ENCODE measurements at places on chromosomes 3 and 15. TPM values are rescaled to one million over a fixed set of nuclear protein-coding genes. Genes with fewer than 3 reads are reported as not detected.

DNA sequence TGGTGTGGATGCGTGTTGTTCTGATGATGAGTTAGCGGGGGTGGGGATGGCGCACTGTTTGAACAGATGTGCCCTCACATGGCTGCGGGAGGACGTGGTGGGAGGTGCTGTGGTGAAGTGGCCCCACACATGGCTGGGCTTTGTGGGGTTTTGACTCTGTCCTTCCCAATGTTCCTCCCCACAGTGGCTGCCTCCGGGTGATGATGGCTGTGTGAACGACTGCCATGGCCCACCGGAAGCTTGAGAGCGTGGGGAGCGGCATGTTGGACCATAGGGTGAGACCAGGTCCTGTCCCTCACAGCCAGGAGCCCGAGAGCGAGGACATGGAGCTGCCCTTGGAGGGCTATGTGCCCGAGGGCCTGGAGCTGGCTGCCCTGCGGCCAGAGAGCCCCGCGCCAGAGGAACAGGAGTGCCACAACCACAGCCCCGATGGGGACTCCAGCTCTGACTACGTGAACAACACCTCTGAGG, 167.9 kb downstream of the APBA2 start:
- DNase-seq: no peak

DNA sequence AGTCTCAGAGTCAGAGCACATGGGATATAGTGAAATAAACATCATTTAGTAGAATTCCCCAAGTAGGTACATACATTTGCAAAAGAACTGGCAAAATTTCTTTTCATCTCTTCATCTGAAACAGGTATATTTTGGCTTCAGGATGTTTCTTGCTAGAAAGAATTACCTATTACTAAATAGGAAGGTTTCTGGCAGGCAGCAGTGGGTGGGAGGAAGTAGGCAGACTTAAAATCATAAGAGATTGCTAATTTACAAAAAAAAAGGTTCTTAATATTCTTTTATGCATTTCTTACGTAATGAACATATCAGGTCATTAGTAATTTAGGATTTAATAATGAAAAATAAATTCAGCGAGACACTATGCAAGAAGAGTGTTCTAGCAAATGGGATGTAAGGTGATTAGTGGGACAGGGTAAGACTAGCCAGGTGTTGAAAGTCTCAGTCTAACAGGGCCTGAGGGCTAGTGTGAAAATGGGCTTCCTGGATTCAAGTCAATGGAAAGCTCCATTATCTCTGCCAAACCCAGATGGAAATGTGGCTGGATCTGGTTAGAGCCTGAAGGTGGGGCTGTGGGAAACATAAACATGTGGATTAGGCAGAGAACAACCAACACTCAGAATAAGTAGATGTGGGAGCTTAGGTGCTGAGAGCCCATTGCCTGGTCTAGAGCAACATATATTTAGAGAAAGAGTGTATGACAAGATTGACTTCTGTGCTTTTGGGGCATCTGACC, 127.4 kb upstream of the FEZF2 start:
- no peak for DNase-seq

DNA sequence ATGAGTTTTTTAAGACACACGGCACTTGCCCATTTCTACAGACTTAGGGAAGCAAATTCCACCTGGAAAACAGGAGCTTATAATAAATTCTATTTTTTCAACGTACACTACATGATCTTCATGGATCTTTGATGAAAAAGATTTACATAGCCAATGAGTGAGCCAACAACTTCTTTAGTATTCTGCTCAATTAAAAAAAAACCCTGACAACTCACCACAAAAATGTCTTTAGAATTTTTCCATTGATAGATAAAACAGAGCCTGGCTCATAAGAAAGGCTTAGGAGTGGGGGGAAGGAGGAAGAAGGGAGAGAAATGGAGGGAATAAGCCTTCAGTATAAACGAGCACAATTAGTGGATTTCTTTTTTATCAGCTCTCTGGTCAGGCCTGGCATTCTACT, 126.7 kb downstream of the ATP10A start:
- no peak for DNase-seq

DNA sequence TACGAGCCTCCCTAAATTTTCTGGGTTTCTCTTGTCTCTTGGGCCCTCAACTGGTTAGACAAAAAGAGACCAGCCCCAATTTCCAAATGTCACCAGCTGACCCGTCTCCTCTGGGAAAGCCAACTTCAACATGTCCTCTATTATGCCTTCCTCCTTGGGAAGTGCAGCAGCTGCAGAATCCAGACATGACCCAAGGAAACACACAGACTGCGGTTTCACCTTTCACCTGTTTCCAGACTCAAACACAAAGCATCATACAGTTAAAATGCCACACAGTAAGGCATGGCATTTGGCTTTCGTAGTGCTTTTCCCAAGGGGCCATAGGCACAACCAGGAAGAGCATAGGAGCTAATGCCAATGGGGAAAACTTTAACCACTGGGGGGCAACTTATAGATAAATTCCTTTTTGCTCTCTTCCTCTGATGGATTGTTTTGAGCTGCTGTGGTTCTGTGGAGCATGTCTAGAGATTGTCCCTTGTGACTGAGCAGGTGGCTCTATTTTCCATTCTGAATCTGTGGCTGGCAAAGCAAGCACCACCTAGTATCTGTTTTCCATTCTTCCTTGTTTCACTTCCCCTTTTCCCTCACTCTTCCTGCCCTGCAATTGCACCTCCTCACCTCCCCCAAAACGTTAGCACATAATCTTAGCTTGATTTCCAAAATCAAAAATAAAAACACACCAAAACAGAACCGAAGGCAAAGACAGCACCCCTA, 49.3 kb downstream of the HHLA2 start:
- no peak for DNase-seq

DNA sequence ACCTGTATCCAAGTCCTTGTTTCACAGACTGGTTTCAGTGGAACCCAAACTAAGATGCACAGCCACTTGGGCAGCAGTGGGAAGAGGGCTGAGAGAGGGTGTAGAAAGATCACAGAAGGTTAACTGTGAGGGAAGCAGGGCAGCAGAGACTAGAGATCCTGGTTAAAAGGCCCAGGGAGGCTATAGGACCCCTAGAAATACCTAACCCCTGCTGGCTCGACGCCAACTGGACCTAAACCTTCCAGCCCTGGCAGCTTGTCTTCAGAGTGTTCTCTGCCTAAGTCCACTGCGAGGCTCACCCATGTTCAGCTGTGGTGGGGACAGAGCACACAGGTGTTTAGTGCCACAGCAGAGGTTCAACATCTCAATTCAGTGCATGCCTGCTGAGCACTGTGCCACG, 96.5 kb downstream of the ZNF621 start:
- no peak for DNase-seq

- no peak for DNase-seq
Measured at GRCh38 chr3:55690177-55690576, 203.1 kb upstream of the WNT5A start.

DNA sequence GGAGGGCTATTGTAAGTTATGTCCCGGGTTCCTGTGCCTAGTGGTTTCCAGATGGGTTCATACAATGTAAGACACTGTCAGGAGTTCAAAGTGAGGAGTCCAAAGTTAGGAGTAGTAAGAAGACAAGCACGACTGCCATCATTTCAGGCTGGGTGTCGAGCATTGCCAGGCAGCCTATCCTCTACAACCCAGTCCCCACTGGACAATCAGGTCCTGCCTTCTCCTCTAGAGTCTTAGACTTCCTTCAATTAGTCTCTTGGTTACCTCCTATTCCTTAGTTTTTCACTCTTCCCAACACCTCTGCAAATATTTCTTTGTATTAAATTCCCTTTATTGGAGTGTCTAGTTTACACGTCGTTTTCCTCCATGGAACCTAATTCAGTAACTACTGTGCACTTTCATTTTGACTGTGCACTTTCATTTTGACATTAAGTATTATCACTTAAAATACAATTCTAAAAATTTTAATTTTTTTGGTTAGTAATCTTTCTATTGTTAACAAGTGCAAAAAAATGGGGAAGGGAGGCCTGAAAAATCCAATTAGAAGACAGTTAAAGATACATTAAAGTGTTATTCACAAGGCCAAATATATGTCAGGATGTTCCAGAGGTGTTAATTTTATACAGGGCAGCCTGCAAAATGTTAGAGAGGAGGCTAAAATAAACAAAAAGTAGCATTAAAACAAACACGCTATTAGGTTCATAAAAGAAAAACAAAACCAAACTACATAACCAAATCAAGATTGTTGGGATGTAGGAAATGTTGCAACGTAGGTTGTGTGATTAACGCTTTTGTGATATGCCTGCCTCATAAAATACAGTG, 155.3 kb downstream of the TBL1XR1 start:
- no peak for DNase-seq

DNA sequence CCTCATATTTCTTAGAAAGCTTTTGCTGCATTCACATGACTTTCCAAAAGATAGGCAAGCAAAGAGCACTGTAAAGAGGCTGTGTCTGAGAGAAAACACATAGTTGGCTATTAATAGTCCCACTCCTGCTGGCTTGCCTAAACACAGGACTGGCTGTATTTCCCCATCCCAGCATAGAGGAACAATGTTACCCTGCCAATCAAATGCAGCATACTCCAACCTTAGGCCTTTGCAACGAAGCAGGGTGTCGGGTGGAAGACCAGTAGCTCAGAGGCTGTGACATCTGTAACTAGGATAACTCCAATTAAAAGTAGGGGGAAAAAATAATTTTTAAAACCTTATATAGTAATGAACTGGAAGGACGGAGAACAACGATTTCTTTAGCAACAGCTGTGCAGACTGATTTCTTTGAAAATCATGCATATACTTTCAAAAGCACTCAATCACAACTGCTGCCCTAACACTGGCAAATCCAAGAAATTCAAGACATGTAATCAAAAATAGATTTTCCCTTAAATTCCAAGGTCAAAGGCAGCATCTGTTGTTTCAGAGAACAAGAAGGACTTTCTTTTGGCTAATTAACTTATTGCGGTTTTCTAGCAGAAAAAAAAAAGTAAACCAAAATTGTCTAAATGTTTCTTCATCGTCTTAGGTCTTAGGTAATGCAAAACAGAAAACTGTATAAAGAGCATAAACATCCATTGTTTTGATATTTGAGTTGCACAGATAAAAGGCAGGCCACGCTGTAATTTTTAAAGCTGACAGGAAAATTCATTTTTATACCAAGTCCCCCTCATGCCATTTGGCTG, 139.3 kb downstream of the TNIK start:
- no peak for DNase-seq

GRCh38 chr3:152151216-152151876, 117.4 kb upstream of the MBNL1 start:
- DNase-seq: no peak

- DNase-seq: no peak
Measured at GRCh38 chr3:44981220-44981619, 5.2 kb downstream of the EXOSC7 start.

DNA sequence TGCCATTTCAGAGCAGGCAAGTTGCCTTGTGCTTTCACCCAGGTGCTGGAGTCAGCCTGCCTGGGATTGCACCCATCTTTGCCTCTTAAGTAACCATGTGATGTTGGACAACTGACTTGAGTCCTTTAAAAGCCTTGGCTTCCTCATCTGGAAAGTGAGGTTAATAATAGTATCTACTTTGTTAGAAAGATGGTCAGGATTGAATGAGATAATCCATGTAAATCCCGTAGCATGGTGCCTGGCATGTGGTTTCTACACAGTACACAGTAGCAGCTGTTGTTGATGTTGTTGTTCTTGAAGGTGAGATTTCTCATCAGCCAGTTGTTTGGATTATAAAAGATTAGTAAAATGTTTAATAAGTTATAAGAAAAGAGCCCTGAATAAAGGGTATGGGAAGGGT, 48.8 kb downstream of the PSMD6 start:
- DNase-seq: no peak

DNA sequence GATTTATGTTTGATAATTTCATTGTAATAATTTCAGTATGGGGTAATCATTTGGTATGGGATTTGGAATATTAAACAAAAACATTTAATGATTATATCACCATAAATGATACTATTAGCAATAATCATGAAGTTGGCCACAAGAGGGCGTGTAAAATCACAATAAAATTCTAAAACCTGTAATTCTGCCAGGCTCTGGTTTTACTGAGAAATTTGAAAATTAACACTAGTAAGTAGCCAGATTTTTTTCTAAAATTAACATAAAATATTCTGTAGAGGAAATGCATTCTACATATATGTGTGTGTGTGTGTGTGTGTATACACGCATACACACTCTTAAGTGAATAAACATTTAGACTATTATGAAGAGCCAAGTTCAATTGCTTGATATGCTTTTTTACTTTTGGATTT, 40.5 kb downstream of the FEZF2 start:
- no peak for DNase-seq

GRCh38 chr15:95894407-95894956, 436.0 kb upstream of the NR2F2 start:
- no peak for DNase-seq

DNA sequence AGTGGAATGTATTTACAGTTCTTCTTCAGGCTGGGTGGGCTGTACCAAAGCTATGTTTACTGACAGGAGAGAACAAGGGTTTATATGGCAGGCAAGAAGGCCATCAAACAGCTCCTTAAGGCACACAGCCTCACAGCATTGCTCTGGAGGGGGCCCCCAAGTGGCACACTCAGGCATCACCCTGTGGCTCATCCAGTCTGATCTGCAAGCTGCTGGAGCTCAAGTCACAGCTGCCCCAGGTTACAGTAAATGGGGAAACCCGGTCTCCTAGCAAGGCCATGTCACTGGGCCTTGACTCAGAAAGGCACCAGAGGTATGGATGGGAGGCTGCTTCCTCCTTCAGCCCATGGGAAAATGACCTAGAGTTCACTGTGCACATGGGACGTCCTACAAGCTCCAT, 67.5 kb downstream of the TFG start:
- DNase-seq: no peak

The NTRK3 gene
- not detected for total RNA-seq

The CHRD gene
- 1.4 TPM for total RNA-seq

The WDR72 gene
- 0.03 TPM for total RNA-seq

The CCR3 gene
- total RNA-seq: not detected

The APH1B gene
- 14.0 TPM for total RNA-seq

The TNIK gene
- total RNA-seq: 1.9 TPM

The CFAP44 gene
- total RNA-seq: 0.74 TPM

The MASP1 gene
- not detected for total RNA-seq

The SI gene
- not detected for total RNA-seq

The TAGLN3 gene
- total RNA-seq: not detected

The CD96 gene
- not detected for total RNA-seq
